ENCODE measurements at places on chromosomes 6 and 20. TPM values are rescaled to one million over a fixed set of nuclear protein-coding genes. Genes with fewer than 3 reads are reported as not detected.

NHSL1 gene
- 28.9 TPM for total RNA-seq

RUNX2 gene
- 18.3 TPM for total RNA-seq

OR2H2 gene
- not detected for total RNA-seq

FAM217B gene
- 2.8 TPM for total RNA-seq

NHLRC1 gene
- total RNA-seq, result 2.0 TPM

ECT2L gene
- total RNA-seq, result not detected

NPEPL1 gene
- total RNA-seq, result 33.2 TPM

MUC21 gene
- not detected for total RNA-seq

ENPP4 gene
- total RNA-seq, result 1.1 TPM

ENPP3 gene
- 0.29 TPM for total RNA-seq

FKBP5 gene
- total RNA-seq, result 1.3 TPM

CTCFL gene
- under 0.01 TPM for total RNA-seq

IL17F gene
- total RNA-seq, result not detected

CCDC28A gene
- 8.0 TPM for total RNA-seq

ACTR5 gene
- total RNA-seq, result 5.3 TPM

RAB44 gene
- total RNA-seq, result under 0.01 TPM

CLPSL2 gene
- not detected for total RNA-seq

DEK gene
- total RNA-seq, result 119 TPM

MYL9 gene
- total RNA-seq, result 127 TPM

ZBTB12 gene
- 1.4 TPM for total RNA-seq

C20orf202 gene
- not detected for total RNA-seq

TFAP2D gene
- not detected for total RNA-seq

CST5 gene
- not detected for total RNA-seq

OTOR gene
- total RNA-seq, result not detected

NTSR1 gene
- total RNA-seq, result 0.22 TPM

TAAR6 gene
- total RNA-seq, result not detected

DNAH8 gene
- 1.5 TPM for total RNA-seq

SIRPD gene
- total RNA-seq, result not detected

MATN4 gene
- total RNA-seq, result not detected

TGM3 gene
- total RNA-seq, result not detected

TCF21 gene
- 10.3 TPM for total RNA-seq

LYRM4 gene
- total RNA-seq, result 10.9 TPM

EDN1 gene
- total RNA-seq, result 0.88 TPM

IYD gene
- not detected for total RNA-seq

CASP8AP2 gene
- total RNA-seq, result 15.7 TPM

CNBD2 gene
- 2.3 TPM for total RNA-seq

FILIP1 gene
- total RNA-seq, result 0.43 TPM

Data from placental pericyte (primary cell).